ENCODE measurements at places on chromosomes 11 and 22.

DNA sequence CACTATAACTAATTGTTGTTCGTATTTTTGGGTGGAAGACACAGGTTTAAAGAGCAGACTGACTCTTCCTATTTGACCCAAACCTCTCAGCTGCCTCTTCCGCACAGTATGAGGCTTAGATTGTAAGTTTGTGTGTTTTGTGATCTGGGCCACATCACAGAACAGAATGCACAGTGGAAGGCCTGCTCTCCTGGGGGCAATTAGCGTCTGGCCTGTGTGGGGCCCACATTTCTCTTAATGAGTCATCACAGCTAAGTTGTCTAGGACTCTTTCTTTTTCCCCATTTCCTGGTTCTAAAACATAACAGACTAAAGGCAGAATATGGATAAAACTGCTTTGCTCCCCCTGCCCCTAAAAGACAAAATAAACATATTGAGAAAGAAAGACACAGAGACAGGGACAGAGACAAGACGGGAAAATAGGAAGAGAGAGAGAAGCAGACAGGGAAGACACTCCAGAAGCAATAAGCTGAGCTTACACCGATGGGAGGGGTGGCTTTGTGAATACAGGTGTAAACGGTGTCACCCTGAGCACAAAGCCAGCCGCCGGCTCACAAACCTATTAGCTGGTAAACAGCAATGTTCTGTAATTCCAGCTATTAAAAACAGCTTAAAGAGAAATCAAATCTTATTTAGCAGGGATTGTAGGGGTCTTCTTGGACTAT lies 127.4 kb upstream of the OPCML start:
- DNase-seq: no peak

GRCh38 chr11:65539744-65540289 lies 14.9 kb downstream of the SCYL1 start:
- DNase-seq: no peak

DNA sequence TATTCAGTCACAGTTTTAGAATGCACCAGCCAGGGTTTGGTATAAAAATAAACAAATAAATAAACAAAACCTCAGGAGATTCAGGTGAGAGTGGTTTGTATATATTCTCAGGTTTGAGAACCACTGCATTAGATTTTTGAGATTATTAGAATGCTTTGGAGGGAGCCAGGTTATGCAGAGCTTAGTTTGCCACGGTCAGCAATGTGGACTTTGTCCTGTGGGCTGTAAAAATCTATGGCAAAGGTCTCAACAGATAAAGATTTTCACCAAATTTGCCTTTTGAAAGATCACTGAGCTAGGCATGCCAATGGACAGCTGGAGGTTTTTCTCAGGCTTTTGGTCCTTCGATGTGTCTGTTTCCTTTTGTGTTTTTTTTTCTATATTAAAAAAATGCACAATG lies 650.1 kb upstream of the RAG2 start:
- DNase-seq: no peak

- no peak for DNase-seq
Observed at GRCh38 chr11:6596239-6596877, 7.1 kb downstream of the RRP8 start.

DNA sequence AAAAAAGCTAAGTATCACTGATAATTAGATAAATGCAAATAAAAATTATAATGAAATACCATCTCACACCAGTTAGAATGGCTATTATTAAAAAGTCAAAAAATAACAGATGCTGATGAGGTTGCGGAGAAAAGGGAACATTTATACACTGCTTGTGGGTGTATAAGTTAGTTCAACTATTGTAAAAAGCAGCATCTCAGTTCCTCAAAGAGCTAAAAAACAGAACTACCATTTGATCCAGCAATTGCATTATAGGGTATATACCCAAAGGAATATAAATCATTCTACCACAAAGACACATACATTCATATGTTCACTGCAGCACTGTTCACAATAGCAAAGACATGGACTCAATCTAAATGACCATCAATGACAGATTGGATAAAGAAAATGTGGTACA lies 120.3 kb upstream of the ZBED5 start:
- DNase-seq: no peak

DNA sequence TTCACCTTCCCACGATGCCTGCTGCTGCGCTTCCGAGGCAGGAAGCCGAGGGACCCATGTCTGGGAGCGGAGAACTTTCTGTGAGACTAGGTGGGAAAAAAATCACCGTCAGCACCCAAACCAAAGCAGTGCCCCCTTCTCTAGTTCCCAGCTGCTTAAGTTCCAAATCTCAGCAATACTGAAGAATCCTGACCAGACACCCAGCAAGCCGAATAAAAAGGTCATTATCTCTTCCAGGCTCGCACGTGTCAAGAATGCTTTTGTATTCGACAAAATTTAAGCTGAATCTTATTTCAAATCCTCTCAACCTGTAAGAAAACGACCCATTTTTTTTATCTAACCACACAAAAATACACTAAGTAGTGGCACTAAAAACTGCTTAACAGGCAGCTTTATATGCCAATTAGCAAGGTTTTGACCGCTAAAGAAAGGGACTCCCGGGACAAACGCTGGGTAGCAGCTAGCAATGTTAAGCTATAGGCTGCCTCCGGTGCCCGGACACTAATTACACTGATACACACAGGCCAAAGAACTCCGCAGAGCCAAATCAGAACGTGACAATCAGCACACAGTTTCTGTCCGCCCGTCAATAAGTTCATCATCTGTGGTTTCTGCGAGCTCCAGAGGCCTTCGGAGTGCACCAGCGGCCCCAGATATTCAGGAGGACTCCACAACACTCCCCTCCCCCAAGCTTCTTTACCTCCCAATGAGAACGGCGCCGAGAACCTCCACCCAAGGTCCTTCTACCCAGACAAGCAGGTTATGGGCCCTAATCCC lies 728 bp downstream of the RPL3 start:
- peak; percentile 61 for DNase-seq

- DNase-seq: no peak
Observed at GRCh38 chr11:82873919-82874333, 26.3 kb downstream of the PRCP start.

- DNase-seq: no peak
Observed at GRCh38 chr11:127950162-127950561, 637.2 kb downstream of the ETS1 start.

GRCh38 chr11:26847459-26847858 lies 125.6 kb upstream of the SLC5A12 start:
- no peak for DNase-seq

- DNase-seq: no peak
Observed at GRCh38 chr22:44097263-44098020, 73.3 kb downstream of the PARVB start.

DNA sequence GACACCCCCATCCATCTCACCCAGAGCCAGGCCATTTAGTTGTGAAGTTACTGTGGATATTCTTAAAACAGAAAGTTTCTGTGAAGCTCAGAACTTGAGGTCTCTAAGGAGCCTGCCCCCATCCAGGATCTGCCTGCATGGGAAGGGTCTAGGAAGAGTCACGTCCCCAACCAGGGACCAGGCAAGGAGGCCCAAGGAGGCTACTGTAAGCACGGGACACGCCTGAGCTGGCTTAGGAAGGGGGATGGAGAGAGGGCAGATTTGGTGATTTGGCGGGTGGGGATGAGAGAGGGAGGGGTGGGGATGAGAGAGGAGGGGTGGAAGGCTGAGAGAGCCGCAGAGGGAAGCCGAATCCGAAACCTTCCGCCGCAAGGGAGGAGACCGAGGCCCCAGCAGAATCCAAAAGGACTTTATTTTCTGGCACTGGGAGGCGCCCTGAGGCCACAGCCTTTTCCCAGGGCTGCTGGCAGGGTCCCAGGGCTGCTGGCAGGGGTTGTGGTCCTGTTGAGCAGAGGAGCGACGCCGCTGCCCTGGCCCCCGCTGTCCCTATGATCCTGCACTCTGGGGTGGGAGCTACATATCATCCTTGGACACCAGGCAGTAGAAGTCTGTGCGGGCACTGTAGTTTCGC lies 9.4 kb downstream of the SIGIRR start:
- no peak for DNase-seq

DNA sequence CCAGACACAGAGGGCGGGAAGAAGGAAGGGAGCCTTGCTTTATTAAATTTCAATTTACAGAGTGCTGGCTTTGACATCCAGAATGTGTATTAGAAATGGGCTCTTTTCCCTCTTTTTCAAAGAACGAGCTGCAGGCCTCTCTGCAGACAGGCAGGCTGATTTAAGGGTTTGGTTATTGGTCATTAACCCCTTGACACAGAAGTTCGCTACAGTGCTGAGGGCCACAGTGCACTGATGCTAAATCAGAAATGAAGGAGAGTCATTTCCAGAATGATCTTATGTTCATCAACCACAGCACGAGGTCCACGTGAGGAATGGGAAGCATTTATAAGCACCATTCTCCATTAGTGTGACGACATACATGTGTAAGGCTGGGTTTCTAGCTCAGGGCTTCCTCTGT lies 51.8 kb downstream of the CSNK2A3 start:
- no peak for DNase-seq

GRCh38 chr22:41641854-41642253 lies 20.8 kb downstream of the XRCC6 start:
- no peak for DNase-seq

DNA sequence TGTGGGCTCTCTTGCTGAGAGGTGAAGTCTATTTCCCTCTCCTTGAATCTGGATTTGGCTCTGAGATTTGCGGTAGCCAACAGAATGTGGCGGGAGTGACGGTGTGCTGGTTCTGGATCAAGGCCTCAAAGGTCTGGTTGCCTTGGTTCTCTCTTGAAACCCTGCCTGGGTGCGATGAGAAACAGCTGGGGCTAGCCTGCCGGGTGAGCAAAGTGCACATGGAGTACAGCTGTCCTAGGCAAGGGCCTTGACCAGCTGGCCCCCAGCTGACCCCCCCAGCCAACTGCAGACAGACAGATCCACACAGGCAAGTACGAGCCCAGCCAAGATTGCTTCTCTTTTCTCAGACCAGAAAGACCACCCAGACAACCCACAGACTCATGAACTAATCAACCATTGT lies 10.8 kb downstream of the SUN2 start:
- DNase-seq: no peak

GRCh38 chr22:28252539-28252938 lies 333.5 kb upstream of the PITPNB start:
- no peak for DNase-seq

GRCh38 chr11:120514541-120515121 lies 3.1 kb downstream of the GRIK4 start:
- no peak for DNase-seq

Data from HL-60 (cell line).